ENCODE measurements at places on chromosomes 6 and 20. TPM values are rescaled to one million over a fixed set of nuclear protein-coding genes. Genes with fewer than 3 reads are reported as not detected.

GRCh38 chr6:139378882-139379341 lies 4.5 kb upstream of the CITED2 start:
- no peaks in the 10 kb centered on the region for H3K27me3 ChIP-seq
- H3K4me3 ChIP-seq: no peak overlapping the region

- H3K4me3 ChIP-seq: no peak overlapping the region
- no peaks in the 10 kb centered on the region for H3K27me3 ChIP-seq
- DNase-seq: no peak
- H3K36me3 ChIP-seq: no peaks in the 10 kb centered on the region
- H3K4me1 ChIP-seq: no peaks in the 10 kb centered on the region
Observed at GRCh38 chr6:121645100-121645745, 209.8 kb downstream of the GJA1 start.

- H3K27ac ChIP-seq: peak overlapping the region; percentile 93
- no peaks in the 10 kb centered on the region for H3K27me3 ChIP-seq
- no peaks in the 10 kb centered on the region for H3K36me3 ChIP-seq
- H3K4me3 ChIP-seq: no peak overlapping the region
- peaks cover 31% of the 10 kb centered on the region for H3K4me1 ChIP-seq
Observed at GRCh38 chr6:30881392-30882203, 2.7 kb upstream of the DDR1 start.

Gene RNF182
- not detected for total RNA-seq

DNA sequence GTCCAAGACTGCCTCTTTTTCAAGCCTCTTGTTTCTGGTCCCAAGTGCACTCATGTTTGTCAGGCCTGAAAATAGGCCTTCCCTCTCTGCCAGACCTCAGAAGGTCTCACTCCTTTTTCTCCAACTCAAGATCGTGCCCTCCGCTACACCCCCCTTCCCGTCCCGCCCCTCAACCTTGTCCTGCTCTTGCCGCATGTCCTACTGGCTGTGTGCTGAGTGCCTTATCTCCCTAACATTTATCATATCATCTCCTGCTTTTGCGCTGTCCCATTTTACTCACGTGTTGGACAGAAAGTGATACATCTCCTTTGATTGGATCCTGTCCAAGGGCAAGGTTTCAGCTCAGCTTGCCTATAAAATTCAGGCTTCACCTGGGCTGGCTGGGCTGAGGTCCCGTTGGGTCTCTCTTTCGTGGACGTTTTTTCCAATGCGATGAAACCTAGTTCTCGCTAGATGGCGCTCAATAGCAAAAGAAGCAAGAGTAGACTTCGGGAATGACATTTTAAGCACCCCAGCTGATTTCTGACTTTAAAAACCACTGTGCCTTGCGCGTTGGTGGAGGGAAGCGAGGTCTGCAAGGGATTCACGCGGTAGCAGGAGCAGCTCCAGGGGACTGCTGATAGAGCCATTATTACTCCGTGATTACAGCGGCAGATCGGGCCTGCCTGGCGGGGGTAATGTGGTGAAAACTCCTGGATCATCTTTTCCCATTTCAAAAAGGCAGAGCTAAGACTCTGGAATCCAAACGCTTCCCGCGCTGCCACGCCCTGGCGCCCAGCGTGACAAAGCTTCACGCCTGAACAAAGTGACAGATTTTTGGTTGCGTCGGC lies 137.6 kb downstream of the IMPG1 start:
- DNase-seq: no peak
- peak overlapping the region; percentile 35 for H3K4me3 ChIP-seq
- H3K27ac ChIP-seq: no peak overlapping the region
- H3K27me3 ChIP-seq: no peaks in the 10 kb centered on the region

GRCh38 chr6:148491638-148492251 lies 149.1 kb downstream of the SASH1 start:
- no peaks in the 10 kb centered on the region for H3K27me3 ChIP-seq
- H3K27ac ChIP-seq: no peak overlapping the region
- H3K36me3 ChIP-seq: peaks cover 74% of the 10 kb centered on the region
- H3K4me3 ChIP-seq: no peak overlapping the region
- no peaks in the 10 kb centered on the region for H3K4me1 ChIP-seq

Gene RAB32
- 6.8 TPM for total RNA-seq

GRCh38 chr6:32056254-32056653 lies 18.0 kb downstream of the CYP21A2 start:
- H3K36me3 ChIP-seq: no peaks in the 10 kb centered on the region
- H3K4me3 ChIP-seq: no peak overlapping the region
- no peak overlapping the region for H3K27ac ChIP-seq
- DNase-seq: no peak

DNA sequence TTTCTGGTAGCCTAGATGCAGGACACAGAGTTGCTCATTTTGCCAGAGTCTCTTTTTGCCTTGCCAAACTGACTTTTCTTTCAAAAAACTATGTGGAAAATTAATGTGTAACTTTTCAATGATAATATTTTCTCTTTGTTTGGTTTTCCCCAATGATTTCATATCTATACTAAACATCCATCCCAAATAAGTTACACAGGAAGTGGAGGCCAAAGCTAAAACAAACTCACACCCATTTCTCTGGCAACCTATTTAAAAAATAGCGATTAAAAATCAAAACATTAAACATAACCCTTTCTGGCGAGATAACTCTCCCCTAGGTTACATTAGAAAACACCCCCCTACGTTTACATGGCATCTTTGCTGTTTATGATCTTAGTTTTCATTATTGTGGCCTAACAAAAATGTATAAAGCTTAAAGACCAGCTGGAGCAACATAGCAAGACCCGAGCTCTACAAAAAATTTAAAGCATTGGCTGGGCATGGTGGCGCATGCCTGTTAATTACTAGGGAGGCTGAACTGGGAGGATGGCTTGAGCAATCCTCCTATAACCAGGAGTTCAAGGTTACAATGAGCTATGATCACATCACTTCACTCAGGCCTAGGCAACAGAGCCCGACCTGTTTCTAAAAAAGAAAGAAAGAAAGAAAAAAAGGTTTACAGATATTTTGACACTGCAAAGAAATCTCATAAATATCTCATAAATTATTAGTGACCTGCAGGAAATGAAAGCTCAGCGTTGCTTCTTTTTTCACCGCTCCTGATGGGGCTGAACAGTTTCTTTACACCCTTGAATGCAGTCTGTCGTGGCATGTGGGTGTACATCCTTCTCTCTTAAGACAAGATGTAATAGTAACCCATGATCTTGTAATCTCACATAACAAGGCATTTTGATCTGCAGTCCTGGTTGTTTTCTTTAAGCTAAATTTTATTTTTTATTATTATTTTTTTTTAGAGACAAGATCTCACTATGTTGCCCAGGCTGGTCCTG lies 32.8 kb upstream of the CEP85L start:
- no peak overlapping the region for H3K27ac ChIP-seq
- no peaks in the 10 kb centered on the region for H3K27me3 ChIP-seq
- DNase-seq: no peak
- H3K36me3 ChIP-seq: no peaks in the 10 kb centered on the region
- no peaks in the 10 kb centered on the region for H3K4me1 ChIP-seq
- H3K4me3 ChIP-seq: no peak overlapping the region

DNA sequence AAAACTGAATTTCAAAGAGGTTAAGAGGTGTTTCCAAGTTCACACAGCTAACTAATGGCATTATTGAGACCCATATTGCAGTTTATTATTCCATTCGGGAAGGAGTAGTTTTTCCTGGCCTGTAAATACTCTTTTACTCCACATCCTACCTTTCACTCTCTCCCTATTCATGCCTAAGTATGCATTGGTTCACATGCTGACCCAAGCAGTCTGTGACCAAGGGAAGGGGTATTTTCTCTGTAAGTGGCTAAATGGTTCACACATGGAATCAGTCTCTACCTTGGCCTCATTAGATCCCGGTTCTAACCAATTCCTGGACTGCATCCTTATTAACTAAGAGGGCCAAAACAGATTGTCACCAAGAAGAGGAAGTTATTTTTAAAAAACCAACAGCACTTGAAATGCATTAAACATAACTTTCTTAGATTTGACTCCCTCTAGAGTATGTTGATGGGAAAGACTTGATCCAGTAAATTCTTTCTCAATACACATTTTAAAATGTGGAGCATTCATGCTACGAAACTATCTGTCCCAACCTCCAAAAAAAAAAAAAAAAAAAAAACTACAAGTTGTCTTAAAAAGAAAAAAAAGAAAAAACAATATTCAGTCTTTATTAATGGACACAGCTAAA lies 17.8 kb upstream of the RSPO3 start:
- no peaks in the 10 kb centered on the region for H3K36me3 ChIP-seq
- no peak for DNase-seq
- H3K4me1 ChIP-seq: no peaks in the 10 kb centered on the region
- H3K27me3 ChIP-seq: no peaks in the 10 kb centered on the region
- H3K27ac ChIP-seq: no peak overlapping the region

- H3K27ac ChIP-seq: no peak overlapping the region
- H3K4me3 ChIP-seq: no peak overlapping the region
- H3K27me3 ChIP-seq: no peaks in the 10 kb centered on the region
- peaks cover 14% of the 10 kb centered on the region for H3K4me1 ChIP-seq
- DNase-seq: no peak
- no peaks in the 10 kb centered on the region for H3K36me3 ChIP-seq
Observed at GRCh38 chr6:13766201-13766634, 48.1 kb downstream of the MCUR1 start.

- H3K27ac ChIP-seq: peak within 1 kb of the TSS; percentile 87
- no peaks in the 10 kb centered on the region for H3K27me3 ChIP-seq
- H3K36me3 ChIP-seq: peaks cover 55% of the 10 kb centered on the region
- H3K4me1 ChIP-seq: peaks cover 47% of the 10 kb centered on the region
- no peak for DNase-seq
Observed at GRCh38 chr20:62804627-62805154, at the start of gene OGFR. TSS of gene OGFR (plus strand) at chr20:62804835. CDS start at chr20:62804860, 25 bp downstream.

Gene LPA
- total RNA-seq: 0.22 TPM

Gene OPN5
- not detected for total RNA-seq

DNA sequence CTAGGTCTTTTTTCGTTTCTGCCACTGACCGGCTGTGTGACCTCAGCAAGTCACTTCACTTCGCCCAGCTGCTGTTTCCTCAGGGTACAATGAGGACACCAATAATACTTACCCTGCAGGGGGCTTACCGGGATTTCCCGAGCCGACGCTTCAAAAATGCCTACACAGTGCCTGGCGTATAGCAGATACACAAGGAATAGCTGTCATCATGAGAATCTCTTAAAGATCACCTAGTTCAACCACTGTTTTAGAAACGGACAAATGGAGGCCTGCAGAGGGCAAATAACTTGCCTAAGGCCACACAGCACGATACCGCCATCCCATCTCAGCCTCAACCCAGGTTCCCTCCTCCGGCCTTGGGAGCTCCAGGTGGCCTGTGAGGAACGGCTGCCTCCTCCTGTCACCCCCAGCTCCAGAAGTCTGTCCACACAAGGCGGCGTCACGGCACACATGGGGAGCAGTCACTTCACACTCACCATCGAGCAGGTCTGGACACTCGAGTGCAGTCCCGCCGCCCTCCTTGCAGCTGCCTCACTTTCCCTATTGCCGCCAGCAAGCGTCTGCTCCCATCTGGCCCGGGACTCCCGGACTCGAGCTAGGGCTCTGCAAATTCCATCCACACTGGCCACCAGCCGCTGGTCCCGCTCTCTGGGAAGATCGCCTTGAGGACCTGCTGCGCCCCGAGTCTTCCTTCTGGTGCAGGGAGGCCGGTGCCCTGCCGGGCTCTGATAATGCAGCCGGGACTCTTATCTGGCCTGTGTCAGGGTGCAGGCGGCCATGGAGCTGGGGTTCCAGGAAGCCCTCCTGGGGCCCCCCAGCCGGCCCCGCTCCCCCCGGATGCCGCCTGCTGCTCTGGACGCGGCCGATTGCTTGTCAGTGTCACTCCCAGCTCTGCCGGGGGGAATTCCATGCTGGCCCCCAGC lies at the start of gene RIPOR3:
Gene RIPOR3, minus strand, starts transcription at position 893 of the 923 bp plus-strand sequence. Its CDS starts 414 bp downstream, at position 479.
- H3K4me1 ChIP-seq: peaks cover 3% of the 10 kb centered on the region
- H3K4me3 ChIP-seq: peak within 1 kb of the TSS; percentile 40
- no peak for DNase-seq
- peak within 1 kb of the TSS; percentile 74 for H3K27ac ChIP-seq
- H3K27me3 ChIP-seq: no peaks in the 10 kb centered on the region
- no peaks in the 10 kb centered on the region for H3K36me3 ChIP-seq

DNA sequence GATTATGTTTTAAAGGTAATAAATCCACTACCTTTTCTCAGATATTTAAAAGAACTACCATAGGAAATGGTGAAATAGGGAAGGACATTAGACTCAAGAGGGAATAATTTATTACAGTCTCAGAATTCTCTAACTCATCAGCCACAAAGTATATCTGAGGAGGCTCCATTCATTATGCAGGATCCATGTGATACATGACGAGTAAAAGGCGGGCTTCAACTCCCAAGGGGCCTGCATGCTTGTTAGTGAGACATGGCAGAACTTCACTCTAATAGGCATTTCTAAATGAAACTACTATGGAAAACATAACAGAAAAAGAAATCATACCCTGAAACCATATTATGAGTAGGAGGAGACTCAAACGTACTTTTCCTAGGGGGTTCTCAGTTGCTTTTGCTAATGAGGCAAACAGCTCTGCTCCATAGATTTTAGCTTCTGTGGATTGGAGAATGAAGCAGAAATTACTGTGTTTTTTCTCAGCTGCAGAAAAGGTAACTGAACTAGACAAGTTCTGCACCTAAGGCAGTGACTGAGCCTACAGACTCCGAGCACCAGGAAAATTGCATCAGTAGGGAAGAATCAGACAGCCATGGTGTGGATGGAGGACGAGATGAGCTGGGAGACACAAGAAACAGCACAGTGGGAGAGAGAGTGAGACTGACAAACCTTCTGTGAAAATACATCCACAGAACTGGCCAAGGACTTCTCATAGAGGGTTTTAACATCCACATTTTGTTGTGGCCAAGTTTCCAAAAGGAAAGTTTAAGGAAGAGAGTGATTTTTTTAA lies 254.6 kb upstream of the PRDM1 start:
- H3K36me3 ChIP-seq: no peaks in the 10 kb centered on the region
- H3K4me1 ChIP-seq: peaks cover 15% of the 10 kb centered on the region
- no peaks in the 10 kb centered on the region for H3K27me3 ChIP-seq
- no peak overlapping the region for H3K4me3 ChIP-seq

GRCh38 chr6:107714104-107714503 lies 110.0 kb downstream of the SCML4 start:
- no peaks in the 10 kb centered on the region for H3K36me3 ChIP-seq
- H3K4me1 ChIP-seq: peaks cover 12% of the 10 kb centered on the region
- no peak for DNase-seq
- no peak overlapping the region for H3K27ac ChIP-seq
- no peaks in the 10 kb centered on the region for H3K27me3 ChIP-seq

- peaks cover 63% of the 10 kb centered on the region for H3K27me3 ChIP-seq
- H3K4me1 ChIP-seq: no peaks in the 10 kb centered on the region
- H3K36me3 ChIP-seq: no peaks in the 10 kb centered on the region
- H3K27ac ChIP-seq: no peak overlapping the region
- no peak for DNase-seq
Observed at GRCh38 chr20:61896058-61896961, 169.4 kb downstream of the TAF4 start.

Measured in esophagus squamous epithelium (tissue), 5 donors.